ENCODE measurements at places on chromosomes 13 and 19.

DNA sequence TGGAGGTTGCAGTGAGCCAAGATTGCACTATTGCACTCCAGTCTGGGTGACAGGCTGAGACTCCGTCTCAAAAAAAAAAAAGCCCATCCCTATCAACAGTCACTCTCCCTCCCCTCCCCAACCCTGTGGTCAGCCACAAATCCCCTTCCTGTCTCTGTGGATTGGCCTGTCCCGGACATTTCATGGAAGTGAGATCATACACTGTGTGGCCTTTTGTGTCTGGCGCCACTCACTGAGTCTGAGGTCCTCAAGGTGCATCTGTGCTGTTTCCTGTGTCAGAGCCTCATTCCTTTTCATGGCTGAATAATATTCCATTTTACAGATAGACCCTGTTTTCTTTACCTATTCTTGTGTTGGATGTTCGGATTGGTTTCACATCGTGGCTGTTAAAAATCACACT is 149.5 kb downstream of the PTPRS start:
- DNase-seq, result no peak

- DNase-seq, result no peak
Measured at GRCh38 chr13:48400090-48400694, 12.7 kb downstream of the LPAR6 start.

- DNase-seq, result peak; percentile 52
Measured at GRCh38 chr13:113584870-113585671, 518 bp downstream of the TFDP1 start.

- no peak for DNase-seq
Measured at GRCh38 chr13:29704648-29705047, 109.2 kb upstream of the SLC7A1 start.

- no peak for DNase-seq
Measured at GRCh38 chr13:40288259-40288658, 378.2 kb downstream of the FOXO1 start.

DNA sequence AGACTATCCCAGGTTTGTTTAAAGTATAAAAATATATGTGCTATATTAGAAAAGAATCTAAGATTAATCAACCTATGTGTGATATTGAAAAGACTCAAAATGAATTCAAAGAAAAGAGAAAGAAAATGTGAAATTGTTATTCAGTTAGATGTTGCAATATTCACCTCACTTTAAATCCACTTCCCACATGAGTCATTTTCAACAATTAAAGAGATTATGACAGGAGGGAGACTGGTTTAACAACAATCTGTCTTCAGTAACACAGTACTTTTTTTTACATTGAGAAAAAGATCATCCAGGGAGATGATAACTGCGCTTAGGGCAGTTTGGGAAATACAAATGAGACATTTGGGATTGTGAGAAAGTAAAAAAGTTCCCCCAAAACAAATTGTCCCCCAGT is 1246.2 kb downstream of the SLITRK1 start:
- DNase-seq, result no peak
